ENCODE measurements at places on chromosomes 3 and 15.

GRCh38 chr3:56761887-56762651, 39.7 kb downstream of the ARHGEF3 start:
- no peak for DNase-seq

- peak; percentile 59 for DNase-seq
Measured at GRCh38 chr3:31980530-31981205, 394 bp downstream of the OSBPL10 start.

DNA sequence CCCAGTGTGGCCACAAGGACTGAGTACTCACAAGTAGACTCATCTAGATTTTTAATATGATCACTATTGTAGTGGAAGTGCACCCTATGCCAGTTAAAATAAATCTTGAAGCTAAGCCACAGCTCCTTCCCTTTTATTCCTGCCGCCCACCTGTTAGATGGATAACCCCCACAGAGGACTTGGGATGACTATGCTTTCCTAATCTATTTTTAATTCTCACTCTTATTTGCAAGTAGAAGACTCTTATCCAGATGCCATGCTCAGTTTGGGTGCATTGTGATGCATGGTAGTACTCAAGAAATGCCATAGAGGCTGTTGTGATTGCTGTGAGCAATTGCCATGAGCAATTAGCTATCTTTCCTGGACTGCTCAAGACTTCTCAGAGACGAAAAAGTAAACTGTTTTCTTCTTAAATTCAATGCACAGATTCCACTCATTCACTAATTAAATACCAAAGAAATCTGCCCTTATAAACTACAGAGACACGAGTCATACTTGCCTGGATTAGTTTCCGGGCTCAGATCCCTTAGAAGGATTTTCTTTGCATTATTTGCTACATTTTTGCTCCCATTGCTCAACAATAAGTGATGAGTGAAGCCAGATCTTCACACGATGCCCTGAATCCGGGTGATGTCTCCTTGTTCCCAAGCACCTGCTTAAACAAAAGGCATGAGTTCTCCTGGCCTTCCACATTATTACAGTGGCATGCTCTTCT, 472.1 kb downstream of the SOX2 start:
- DNase-seq = no peak

DNA sequence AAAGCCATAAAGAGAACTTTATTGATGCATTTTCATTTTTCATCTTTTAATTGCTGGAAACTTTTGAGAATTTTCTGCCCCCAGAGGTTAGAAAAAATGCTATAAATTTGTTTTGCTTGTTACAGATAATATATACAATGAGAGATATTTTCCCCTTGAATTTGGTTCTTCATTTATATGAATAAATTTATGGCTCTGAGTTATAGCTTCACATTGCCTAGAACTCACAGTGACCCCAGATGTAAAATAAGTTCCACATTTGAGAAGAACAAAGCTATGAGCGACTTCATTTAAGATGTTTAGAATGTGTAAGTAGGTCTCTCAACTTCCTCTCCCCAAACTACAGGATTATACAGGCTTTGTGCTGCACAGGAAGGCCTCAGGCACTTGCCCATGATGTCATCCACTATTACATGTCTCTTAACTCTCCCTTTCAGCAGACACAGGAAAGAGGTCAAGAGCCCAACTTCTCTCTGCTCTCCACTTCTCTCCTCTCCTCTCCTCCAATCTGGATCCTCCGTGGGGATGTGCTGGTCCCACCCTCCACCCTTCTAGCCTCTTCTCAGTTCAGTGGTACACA, 92.8 kb downstream of the DUT start:
- DNase-seq = no peak

- no peak for DNase-seq
Measured at GRCh38 chr3:37814547-37814946, 47.1 kb upstream of the CTDSPL start.

- DNase-seq = no peak
Measured at GRCh38 chr3:112297714-112298113, 3.7 kb upstream of the SLC9C1 start.

- no peak for DNase-seq
Measured at GRCh38 chr15:86079508-86080266, at the start of gene AGBL1. Gene AGBL1 (plus strand): TSS chr15:86079871.

DNA sequence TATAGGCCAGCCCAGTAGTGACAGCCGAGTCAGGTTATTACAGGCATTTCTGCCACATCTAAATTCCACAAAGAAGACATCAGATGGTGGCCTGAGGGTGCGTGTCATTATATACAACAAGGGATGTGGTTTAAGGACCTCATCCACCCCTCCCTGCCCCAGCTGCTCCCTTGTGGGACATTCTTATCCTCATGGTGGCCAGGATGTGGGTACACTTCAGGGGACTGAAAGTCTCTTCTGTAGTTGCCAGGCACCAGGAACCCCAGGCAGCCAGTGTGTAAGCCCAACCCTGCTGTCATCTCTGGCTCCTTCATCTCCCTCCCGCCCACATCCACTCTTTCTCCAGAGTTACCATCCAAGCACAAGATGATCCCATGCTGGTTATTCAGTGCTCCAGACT, 224.9 kb upstream of the TOPAZ1 start:
- no peak for DNase-seq

DNA sequence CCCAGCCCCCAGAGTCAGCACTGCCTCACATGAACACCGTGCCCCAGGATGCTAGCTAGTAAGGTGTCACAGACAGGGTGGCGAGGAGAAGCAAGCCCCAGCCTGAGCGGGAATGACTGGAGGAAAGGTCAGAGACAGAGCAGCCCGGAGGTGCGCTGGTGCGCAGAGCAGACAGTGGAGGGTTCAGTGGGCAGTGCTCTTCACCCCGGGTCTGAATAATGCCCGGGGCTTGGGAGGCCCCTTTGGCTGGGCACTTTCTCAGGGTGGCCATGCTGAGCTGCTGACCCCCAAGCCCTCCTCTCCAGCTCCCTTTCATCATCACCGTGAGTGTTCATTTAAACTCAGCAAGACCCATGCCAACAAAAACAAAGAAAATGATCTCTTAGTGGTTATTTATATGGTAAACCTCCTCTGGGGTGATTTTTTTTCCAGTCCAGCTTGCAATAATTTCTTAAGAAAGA, 110.8 kb downstream of the VGLL4 start:
- DNase-seq = no peak

GRCh38 chr3:177935047-177935446, 601.2 kb upstream of the KCNMB2 start:
- DNase-seq = no peak

DNA sequence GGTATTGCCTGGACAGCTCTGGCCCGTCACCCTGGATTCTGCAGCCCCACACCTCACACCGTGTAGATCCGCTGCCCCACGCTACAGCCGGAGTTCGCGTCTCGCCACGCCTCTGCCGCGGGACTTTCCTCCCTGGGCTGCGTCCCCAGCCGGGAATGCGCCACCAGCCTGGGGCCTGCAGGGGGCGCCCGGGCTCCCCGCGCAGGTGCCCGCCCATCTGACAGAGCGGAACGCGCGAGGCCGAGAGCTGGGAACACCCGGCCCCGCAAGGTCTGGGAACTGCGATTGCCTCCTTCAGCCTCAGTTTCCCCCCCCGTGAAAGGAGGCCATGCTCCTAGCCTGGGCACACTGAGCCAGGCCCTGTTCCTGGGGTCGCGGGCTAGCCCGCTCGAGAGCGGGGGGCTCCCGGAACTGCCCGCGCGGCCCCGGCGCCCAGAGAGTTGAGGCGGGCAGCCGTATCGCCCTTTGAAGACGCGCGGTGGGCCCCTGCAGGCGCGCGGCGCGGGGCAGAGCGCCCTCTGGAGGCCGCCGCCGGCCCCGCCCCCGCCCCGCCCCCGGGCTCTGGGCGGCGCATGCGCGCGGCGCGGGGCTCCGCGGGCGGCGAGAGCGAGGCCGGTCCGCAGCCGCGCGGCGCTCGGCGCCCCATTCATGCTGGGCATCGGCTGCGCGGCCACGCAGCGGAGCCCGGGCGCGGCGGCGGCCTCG, at the start of gene PLXNA1:
Gene PLXNA1, plus strand, starts transcription at position 645 of the 705 bp plus-strand sequence. CDS start 5,479 bp downstream, outside the sequence.
- DNase-seq = peak; percentile 90

GRCh38 chr3:152197937-152198336, 70.8 kb upstream of the MBNL1 start:
- DNase-seq = peak; percentile 34

GRCh38 chr15:62770752-62771151, 271.8 kb upstream of the TPM1 start:
- no peak for DNase-seq

- DNase-seq = no peak
Measured at GRCh38 chr15:60555291-60555690, 76.3 kb upstream of the ICE2 start.

DNA sequence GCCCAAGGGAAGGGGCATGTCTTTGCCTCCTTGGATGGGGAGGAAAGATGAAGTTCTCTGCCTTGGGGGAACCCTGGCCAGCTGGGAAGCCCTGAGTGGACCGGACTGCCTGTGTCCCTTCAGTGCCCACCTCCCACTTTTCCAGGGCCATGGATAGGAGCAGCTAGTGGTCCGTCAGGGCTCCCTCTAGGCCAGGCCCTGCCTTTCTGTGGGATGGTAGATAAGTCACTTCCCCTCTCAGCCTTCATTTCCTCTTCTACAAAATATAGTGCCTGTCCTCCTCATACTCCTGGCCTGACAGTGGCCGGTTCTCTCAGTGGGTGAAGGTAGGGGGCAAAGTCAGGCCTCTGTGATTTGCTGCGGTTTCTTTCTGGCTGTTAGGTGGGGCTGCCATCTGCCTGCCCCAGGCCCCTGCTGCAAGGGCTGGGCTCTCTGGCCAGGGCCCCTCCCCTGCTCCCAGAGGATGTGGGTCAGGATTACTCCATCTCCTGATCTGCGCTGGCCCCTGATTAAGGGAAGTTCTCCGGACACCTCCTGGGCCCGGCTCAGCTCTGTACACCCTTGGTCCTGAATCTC, 1.4 kb downstream of the PLEKHO2 start:
- no peak for DNase-seq

DNA sequence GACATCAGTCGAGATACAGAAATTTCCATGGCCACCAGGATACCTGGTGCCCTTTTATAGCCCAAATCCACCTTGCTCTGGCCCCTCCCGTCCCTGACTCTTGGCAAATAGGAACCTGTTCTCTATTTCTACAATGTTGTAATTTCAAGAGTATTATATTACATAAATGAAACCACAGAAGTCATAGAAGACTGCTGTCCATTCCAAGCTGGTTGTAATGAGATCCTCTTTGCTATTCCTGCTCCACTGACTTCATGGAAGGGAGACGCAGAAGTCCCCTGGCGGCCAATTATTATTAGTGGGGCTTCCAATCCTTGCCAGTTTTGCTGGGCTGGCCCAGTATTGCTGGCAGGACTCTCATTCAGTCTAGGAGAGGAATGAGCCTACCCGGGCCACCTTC, 26.6 kb downstream of the DCP1A start:
- DNase-seq = no peak

GRCh38 chr15:97156739-97157265, 803.7 kb upstream of the ARRDC4 start:
- no peak for DNase-seq

DNA sequence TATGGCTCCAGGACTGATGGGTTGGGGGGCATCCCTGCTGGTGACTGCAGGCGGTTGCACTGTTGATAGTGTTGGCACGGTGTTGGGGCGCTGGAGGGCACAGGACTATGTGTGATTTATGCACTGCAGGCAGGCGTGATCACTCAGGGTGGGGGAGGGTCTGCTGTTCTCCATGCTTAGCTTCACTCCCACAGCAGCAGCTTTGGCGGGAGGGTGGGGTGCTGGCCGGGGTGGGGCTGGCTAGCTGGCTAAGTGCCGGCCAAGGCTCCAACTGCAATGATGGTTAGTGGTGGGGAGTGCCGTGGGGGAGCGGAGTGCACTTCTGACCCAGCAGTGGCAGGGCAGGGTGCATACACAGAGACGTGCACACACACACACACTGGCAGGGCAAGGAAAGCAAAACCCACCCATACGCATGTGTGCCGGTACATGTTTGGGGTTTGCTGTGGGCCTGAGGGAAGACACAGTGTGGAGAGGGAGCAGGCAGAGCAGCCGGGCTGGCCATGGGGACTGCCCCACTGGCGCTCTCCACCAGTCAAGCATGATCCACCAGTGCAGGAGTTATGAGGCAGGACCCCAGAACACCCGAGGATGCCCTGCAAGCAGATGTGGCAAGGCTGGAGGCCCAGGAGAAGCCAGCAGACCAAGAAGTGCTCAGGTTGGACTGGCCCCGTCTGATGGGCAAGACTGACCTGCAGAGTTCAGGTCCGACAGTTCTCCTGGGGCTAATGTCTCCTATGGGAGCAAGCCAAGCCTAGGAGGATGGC, 16.5 kb upstream of the FGF7 start:
- DNase-seq = no peak

- DNase-seq = no peak
Measured at GRCh38 chr15:64665179-64665578, 110.2 kb downstream of the RBPMS2 start.

DNA sequence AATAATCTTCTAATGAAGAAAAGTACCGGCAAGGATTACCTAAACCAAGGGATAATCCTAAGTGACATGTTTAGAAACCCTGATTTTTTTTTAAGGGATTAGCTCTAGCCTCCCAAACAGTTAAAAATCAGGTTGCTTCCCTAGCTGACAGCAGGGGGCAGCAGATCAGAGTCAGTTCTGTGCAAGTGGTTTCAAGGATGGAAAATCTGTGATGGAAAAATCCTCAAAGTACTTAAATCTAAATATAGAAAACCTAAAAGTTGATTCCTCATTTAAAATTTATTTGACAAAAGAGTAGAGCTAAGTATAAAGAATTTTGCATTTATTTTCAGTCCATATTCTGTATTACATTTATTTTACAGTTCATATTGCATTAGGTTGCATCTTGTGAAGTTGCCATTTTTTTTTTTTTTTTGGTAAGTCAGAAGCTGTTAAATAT, 107.6 kb downstream of the PEX5L start:
- no peak for DNase-seq

- no peak for DNase-seq
Measured at GRCh38 chr15:66682865-66683264, 19.2 kb upstream of the SMAD6 start.

DNA sequence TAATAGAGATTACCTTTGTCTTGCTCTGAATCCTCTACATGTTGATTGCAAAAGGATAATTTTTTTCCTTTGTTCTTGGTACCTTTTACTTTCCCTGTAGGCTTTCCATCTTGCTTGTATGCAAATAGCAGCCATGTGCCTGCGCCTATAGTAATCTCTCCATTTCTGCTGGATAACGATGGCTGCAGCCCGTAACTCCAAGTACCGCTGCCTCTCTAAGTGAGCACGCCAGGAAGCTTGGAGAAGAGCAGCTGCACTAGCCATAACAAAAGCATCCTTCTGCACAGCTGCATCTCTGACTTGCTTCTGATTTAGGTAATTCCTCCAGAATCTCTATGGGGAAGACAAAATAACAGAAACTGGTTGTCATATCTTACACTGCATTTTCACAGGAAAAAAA, 89.3 kb downstream of the NR2E3 start:
- DNase-seq = no peak

- DNase-seq = no peak
Measured at GRCh38 chr3:37544869-37545352, 316.8 kb upstream of the CTDSPL start.

DNA sequence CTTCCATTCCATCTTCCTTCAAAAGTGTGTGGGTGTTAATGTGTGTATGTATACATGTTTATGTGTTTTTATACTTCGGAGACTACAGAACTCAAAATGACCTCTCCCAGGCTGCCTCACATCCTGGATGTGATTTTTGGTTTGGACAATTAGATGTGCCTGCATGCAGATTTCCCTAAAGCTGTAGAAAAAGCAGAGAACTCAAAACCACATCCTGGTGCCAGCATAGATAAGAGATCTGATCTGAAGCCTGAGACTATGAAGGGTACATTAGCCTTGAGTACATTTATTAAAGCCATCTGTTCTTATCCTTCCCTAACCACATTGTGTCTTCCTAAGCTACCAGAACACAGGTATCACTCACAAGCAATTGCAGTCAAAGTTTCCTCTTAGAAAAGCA, 319.4 kb upstream of the RASGRP1 start:
- DNase-seq = no peak

- DNase-seq = no peak
Measured at GRCh38 chr15:72231833-72232478, 966 bp upstream of the PKM start.
